Activated gamma-delta T cell treated with Interleukin-2 at 50 U/mL for 16 hours (primary cell): ENCODE measurements at places on chromosomes 16 and 17.
A peak's percentile ranks its signal among the peaks of the same experiment; 100 is the strongest.

DNA sequence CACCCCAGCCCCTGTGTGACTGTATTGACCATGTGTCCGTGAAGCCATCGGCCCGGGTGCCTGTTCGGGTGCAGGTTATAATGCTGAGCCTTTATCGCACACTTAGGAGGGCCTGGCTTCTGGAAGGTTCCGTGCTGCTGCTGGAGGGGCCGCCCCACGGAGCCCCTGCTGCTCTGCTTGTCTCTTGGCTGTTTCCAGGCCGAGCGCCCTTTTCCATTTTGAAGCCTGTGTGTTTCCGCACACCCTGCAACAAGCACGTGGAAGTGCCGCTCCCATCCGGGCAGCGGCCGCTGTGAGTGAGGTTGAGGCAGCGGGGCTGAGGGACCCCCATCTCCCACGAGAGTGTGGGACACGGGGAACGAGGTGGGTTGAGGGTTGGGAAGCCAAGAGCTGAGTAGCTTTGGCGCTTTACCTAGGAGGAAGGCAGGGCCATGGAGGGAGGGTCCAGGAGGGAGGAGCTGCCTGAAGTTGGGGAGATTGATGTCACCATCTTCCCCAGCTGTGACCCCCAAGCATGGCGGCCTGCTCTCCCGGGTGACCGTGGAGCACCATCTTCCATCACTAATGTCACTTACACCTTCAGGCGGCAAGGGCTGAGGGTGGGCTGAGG, 200.1 kb upstream of the GSE1 start:
- no peak for DNase-seq

- no peak for DNase-seq
These were observed 11.3 kb downstream of the PRSS22 start for GRCh38 chr16:2846511-2847310.

DNA sequence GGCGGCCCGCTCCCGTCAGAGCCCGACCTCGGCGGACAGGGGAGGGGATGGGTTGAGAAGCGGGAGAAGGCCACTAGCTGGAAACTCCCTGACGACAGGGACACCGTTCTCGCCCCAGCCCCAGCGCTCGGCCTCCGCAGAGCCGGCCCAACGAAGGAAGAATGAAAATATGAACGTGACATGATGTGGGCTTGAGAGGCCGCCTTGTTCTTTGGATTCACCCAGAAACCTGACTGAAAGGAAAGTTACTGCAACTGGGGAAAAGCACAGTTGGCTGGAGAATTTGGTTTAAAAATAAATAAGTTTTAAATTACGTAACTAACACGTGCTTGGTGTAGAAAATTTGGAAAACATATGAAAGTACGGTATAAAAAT, 21.1 kb downstream of the NPTX1 start:
- DNase-seq = peak; percentile 35

GRCh38 chr17:51046514-51047384, 73.9 kb downstream of the SPAG9 start:
- DNase-seq = no peak

DNA sequence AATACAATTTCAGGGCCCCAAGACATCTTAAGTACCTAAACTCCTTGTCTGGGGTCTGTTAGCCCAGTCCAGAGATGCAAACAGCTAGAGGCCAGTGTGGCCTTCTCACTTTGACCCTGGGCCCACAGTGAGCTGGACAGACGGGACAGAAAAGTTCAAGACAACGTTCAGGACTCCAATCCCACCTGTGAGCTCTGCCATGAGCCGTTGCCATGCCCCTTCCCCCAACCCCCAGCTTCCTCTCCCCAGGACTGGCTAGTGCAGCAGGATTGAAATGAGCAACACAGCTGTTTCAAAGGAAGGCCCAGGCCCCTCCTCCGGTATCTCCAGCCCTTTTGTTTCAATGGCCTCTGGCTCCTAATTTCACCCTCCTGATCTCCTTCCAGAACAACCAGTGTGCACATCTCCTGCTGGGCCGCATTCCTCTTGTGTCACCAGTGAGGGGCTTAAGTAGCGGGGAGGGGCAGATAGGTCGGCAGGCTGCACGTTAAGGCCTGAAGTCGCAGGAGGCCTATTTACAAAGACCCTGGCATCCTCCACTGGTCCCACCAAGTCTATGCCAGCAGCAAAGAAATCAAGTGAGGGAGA, 11.3 kb downstream of the AXIN2 start:
- no peak for DNase-seq

DNA sequence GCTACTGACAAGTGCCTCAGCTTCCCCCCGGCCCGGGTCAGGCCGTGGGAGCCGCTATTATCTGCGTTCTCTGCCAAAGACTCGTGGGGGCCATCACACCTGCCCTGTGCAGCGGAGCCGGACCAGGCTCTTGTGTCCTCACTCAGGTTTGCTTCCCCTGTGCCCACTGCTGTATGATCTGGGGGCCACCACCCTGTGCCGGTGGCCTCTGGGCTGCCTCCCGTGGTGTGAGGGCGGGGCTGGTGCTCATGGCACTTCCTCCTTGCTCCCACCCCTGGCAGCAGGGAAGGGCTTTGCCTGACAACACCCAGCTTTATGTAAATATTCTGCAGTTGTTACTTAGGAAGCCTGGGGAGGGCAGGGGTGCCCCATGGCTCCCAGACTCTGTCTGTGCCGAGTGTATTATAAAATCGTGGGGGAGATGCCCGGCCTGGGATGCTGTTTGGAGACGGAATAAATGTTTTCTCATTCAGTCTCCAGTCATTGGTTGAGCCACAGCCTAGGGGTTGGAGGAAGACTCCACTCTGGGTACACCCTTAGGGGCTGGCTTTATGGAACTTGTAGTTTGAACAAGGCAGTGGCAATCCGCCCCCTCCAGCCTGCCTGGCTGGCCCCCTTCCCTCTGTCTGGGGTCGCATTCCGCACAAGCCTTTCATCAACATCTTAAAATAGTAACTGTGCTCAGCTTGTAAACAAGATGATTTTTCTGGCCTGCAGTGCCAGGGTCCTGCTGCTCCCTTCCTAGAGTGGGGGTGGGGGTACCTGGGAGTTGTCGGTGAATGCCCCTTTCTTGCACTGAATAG, 4.1 kb downstream of the SYNGR2 start:
- no peak for DNase-seq

DNA sequence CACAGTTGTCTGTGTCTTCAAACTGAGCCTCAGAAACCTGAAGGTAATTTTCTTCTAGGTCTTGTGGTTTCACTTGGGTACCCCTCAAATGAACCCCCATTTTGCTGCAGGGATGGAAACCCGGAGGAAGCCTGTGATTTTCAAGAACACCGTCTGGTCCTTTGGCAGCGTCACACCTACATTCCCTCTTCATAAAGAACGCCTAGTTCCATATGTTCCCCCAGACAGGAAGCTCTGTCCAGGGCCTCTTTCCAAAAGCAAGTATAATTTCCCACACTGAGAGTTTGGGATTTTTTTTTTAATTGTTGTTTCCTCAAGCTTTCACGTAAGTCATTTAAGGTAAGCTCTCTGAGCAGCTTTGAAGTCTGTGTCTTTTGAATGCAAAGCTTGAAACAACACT, 515.0 kb downstream of the TMEM114 start:
- DNase-seq = no peak

GRCh38 chr17:10290041-10290440, 82.8 kb downstream of the MYH13 start:
- DNase-seq = no peak

DNA sequence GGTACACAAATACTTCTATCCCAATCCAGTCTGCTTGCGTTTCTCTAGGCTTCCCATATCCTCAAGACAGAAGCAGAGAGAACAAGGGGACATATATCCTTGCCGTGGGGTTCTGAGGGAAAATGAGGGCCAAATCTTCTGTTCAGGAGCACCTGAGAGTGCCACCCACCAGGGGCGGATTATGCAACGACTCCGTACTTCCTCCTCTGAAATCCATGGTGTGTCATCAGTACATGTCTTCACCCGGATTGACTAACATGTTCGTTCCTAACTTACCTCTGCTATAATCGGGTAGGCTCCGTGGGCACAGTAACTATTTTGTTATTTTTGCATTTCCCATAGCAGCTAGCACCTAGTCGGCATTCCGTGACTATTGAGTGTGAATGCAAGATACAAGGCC, 7.8 kb upstream of the ZNF200 start:
- no peak for DNase-seq

DNA sequence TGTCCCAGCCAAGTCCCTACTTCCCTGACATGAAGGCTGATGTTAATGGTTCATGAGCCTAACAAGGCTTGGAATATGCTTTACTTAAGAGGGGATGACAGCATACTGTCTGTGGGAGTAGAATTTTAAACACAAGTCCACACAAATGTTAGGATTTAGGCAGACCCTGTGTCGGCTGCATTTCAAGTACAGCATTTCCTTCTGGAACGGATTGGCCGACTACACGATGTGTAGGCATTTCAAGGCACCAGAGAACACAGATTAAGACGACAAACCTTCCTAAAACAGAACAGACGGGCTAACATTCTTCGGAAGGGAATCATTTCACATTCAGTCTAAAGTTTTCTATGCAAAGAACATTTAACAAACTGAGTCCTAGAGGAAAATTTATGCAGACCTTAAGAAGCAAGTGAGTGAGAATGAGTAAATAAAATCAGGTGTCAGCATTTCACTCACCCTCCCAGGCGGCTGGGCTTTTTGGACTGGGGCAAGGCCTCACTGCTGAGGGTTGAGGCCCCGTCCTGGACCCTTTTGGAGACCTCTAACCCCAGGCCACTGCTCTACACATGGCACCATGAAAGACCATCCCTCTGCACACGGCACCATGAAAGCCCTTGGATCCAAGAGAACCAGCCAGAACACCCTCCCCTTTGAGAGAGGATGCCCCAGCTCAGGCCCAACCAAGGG, 67.5 kb downstream of the SMPD3 start:
- DNase-seq = no peak

- no peak for DNase-seq
These were observed 2.0 kb downstream of the KCTD2 start for GRCh38 chr17:75049057-75049456.

DNA sequence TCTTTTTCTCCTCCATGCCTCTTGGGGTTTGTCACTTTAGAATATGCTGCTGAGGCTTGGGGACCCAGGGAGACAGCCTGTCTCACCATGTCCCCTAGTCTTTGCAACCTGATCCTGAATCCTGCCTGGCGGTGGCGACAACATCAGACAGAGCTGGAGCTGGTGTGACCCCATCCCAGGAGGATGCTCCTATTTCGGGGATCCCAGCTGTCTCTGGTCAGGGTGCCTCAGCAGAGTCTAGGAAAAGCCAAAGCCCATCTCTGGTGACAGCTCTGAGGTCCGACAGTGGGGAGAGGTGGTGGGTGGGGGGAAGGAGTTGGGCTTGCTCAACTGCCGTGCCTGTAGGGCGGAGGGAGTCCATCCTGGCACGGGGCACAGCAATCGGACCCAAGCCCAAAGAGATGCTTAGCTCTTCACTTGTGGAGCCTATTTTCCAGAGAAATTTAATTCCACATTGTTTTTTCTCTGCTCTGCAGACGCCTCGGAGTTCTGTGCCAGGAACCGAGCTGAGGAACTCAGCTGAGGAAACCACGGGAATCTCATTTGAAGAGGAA, 10.3 kb upstream of the TNS4 start:
- DNase-seq = no peak

GRCh38 chr16:85112364-85112763, at the start of gene CIBAR2:
TSS of gene CIBAR2 (minus strand) at chr16:85112472. CDS start at chr16:85112352, 120 bp downstream.
- no peak for DNase-seq

DNA sequence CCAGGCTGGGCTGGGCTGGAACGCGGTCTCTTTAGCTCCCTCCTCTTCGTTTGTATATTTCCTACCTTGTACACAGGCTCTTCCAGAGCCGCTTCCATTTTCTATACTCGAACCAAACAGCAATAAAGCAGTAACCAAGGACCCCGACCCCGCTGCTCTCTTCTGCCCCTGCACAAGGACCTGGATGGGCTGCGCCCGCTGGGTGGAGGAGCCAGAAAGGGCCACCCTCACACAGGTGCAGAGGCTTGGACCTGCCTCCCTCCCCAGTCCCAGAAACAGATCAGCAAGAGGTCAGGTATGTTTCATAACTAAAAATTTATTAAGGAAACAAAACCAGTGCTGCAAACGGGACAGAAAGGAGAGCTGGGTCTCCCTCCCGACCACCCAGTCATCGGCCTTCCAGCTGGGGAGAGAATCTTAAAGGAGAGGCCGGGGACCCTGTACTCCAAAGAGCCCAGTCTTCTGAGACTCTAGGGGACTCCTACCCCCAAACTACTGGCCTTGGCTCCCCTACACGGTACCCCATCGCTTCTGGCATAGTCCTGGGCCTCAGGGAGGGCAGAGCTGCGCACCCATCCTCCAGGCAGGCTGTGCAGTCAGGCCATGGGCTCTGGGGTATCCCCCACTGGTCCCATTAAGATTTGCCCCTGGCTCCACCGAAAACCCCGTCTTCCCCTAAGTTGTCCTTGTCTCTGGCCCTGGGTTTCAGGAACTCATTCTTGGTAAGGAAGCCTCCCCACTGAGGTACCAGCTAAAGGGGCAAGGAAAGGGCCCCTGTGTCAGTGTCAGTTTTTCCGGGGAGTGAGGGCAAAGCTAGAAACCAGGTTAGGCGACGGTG, 4.9 kb downstream of the HIC1 start:
- no peak for DNase-seq

GRCh38 chr16:4556580-4556979, 440 bp downstream of the C16orf96 start:
- no peak for DNase-seq

DNA sequence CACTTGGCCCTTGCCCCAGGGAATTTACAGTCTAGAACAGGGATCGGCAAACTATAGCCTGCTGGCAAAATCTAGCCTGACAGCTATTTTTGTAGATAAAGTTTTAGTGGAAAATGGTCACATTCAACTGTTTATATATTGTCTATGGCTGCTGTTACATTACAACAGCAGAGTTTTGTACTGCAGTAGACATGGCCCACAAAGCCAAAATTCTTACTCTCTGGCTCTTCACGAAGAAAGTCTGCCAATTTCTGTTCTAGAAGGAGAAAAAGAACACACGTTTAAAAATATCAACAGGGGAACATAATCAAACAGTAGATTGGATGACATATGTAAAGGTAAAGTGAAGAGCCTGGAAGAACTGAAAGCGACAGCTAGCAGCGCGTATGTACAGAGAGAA, 33.2 kb upstream of the CCDC182 start:
- DNase-seq = no peak

DNA sequence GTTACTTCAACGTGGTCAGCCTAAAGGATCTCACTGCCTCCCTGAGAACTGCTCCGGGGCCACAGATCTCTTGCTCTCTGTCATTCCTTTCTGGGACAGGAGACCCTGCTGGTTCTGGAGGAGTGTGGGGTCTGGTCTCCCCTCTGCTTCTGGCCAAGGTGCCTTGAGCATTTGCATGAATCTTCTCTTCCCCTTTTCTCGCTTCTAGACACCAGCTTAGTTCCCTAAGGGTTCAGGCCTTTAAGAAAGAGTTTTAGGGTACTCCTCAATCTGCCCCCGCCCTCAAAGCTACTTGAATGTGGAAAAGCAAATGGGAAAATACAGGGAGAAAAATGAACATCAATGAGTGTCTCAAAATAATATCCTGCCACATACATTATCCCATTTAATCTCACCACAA, 48.1 kb downstream of the WSB1 start:
- no peak for DNase-seq

DNA sequence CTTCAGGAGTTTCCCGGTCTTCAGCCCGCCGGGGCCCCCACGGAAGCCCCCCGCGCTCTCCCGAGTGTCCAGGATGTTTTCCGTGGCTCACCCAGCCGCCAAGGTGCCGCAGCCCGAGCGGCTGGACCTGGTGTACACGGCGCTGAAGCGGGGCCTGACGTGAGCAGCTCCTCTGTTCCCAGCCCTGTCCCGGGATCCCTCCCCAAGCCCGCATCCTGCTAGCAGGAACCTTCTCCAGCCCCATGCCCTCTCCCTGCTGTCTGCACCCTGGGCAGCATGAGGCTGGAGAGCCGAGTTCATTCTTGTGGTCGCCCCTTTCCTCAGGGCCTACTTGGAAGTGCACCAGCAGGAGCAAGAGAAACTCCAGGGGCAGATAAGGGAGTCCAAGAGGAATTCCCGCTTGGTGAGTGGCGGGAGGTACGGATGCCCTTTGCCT, 10.1 kb downstream of the RIPOR1 start:
- DNase-seq = no peak
